ENCODE measurements at places on chromosomes 5 and 9.
A peak's percentile ranks its signal among the peaks of the same experiment; 100 is the strongest.

DNA sequence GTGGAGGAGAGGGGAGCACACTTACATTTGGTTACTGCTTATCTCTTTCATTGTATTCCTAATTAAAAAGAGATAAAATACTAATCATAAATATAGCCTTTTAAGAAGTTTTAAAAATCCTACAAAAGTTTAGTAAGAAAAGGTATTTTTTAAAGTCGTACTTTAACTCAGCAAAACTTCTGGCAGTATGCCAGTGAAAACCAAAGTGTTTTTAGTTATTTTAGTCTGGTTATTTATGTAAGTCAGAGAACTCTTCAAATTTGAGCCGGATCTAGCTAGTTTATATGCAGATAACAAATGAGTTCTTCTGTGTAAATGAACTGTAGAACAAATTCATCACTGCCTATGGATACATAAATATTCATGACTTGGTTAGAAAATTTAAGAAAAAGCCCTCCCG is 36.5 kb upstream of the ANKDD1B start:
- no peak for DNase-seq

DNA sequence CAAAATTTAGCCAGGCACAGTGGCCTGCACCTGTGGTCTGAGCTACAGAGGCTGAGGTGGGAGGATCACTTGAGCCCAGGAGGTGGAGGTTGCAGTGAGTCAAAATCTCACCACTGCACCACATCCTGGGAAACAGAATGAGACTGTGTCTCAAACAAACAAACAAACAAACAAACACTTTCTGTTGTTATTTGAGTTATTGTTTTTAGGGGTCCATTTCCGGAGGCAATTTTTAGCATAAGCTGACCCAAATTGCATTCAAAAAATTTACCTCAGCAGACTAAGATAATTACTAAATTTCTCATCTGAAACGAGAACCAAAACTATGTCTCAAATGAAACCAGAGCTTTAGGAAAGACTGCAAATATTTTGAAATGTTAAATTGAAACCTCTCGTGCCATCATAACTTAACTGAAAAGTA is 1485.1 kb downstream of the EFNA5 start:
- no peak for DNase-seq

- no peak for DNase-seq
These were observed 16.5 kb downstream of the DNAJA1 start for GRCh38 chr9:33041432-33042188.

DNA sequence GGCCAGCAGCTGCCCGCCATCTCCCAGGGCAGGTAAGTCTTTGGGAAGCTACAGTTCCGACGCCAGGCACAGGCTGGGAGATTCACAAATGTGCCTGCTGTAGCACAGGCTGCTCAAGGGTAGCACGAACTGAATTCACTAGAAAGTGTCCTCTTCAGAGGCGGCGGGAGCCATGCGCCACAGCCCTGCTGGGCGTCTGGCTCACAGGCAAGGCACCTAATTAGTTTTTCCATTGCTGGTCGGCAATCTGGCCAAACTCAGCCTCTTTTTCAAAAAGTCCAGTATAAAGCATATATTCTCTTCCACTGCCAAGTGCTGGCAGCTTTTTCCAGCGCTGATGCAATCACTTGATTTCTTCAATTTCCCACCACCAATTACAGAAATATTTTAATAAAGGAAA is 128.9 kb upstream of the RAPGEF1 start:
- no peak for DNase-seq

DNA sequence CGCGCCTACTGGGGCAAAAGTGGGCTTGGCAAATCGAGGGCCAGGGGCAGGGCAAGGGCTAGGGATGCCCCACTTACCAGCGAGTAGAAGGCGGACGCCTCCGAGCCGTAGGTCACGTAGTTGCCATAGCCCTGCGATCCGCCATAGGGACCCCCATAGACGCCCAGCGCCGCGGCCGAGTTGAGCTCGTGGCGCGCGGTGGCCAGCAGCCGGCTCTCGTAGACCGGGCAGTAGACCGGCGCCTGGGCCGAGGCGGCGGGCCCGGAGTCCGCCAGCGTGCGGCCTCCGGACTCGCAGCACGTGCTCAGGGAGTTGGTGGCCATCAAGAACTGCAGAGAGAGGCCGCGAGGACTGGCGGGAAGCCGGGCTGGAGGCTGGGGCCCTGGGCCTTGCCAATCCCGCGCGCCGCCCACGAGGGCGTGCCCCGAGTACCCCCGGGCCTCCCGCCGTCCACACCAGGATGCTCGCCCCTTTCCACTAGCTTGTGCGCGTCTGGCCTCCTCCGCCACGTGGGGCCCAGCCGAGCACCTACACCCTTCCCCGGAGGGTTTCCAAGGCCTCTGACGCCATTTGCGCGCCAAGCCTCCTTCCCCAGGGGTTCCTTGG is 891 bp downstream of the IRX4 start:
- no peak for DNase-seq

- peak; percentile 61 for DNase-seq
These were observed 24.7 kb upstream of the CETN3 start for GRCh38 chr5:90434116-90434714.

GRCh38 chr9:113370806-113371325 is 5.9 kb downstream of the HDHD3 start:
- DNase-seq = no peak

- no peak for DNase-seq
These were observed 18.7 kb upstream of the NEURL1B start for GRCh38 chr5:172622091-172623046.

DNA sequence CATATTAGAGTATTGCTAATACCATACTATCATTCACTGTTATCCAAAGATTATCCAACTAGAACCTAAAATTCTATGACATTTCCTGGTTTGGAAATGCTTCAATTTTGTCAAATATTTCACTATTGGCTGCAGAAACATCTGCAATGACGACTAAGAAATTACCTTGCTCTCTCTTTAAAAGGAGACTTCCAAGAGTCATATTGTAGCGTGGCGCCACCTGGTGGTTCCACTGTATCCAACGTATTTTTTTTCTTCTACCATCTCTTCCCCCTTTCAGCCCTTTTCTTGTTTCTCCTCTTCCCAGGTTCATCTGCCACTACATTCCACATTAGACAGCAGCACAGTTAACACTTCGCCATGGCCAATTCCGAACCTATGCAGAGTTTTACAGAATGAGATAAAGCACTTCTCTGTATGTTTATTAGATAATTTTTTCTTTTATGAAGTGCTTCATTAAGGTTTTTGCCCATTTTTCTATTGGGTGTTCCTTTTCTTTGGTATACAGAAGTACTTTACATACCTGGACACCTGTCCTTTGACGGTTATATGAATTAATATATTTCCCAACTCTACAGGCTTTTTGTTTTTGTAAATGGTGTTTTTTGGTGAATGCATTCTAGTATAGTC is 153.5 kb downstream of the CDC42SE2 start:
- DNase-seq = peak; percentile 81

DNA sequence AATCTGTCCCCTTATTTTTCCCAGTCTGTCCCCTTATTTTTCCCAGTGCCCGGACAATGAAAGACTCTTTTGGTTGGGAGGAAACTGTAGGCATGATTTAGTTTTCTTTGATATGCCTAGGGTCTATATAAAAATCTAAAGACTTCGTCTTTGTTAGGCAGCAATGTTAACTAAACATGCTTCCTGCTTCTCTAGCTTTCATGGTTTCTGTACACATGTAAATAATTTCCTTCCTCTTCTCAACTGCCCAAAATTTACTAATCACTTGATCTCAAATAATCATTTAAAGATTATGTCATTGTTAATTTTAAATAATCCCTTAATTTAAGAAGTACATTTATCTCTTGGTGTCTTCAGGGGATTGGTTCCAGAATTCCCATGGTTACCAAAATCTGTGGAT is 47.8 kb upstream of the RAPGEF6 start:
- DNase-seq = no peak

DNA sequence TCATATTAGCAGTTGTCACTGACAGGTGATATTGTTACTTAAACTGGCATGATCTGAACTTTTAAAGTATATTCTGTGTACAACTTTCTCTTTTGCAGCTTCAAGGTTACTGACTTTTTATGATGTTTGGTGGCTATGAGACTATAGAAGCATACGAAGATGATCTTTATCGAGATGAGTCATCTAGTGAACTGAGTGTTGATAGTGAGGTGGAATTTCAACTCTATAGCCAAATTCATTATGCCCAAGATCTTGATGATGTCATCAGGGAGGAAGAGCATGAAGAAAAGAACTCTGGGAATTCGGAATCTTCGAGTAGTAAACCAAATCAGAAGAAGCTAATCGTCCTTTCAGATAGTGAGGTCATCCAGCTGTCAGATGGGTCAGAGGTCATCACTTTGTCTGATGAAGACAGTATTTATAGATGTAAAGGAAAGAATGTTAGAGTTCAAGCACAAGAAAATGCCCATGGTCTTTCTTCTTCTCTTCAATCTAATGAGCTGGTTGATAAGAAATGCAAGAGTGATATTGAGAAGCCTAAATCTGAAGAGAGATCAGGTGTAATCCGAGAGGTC is 5.9 kb downstream of the ZCCHC7 start:
- DNase-seq = no peak

GRCh38 chr5:177309351-177310191 is 2.1 kb downstream of the MXD3 start:
- peak; percentile 54 for DNase-seq

DNA sequence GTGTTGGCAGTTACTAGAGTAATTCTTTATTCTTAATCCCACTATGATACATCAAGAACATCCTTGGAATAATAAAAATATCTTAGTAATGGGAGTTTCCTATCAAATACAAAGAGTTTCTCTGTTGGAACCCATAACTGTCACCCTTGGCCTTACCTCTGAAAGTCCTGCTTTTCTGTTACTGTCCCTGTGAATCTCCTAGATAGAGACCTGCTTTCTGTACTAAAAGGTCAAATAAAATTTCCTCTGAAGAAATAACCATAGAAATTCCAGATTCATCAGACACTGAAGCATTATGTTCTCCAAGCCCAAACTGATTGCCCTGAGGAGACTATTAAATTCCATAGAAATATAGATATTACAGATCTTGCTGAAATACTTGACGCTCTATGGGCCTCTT is 63.0 kb downstream of the KCNV2 start:
- DNase-seq = no peak

- DNase-seq = no peak
These were observed 190.8 kb downstream of the SPOCK1 start for GRCh38 chr5:137308311-137308710.

GRCh38 chr9:88531920-88532698 is 2.9 kb upstream of the NXNL2 start:
- DNase-seq = no peak

GRCh38 chr5:141403387-141403786 is 809 bp downstream of the PCDHGA9 start:
- no peak for DNase-seq

- DNase-seq = no peak
These were observed 29.1 kb downstream of the APBA1 start for GRCh38 chr9:69643098-69643497.

- DNase-seq = no peak
These were observed 49.3 kb upstream of the HK3 start for GRCh38 chr5:176948458-176948857.

DNA sequence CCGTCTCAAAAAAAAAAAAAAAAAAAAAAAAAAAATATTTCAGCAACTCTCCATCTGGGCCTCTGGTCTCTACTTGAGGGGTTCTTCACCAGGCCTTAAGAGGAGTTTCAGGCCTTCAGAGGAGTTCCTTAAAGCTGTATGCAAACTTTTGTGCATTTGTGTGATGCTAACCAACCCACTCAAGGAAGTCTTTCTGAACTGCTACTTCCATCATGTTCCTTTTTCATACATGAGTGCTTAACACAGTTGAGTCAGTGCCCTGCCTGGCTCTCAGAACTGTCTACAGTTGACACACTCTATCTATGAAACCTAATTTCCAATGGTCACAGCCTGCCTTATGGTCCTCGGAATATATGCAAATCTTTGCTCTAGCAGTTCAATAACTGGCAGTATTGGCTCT is 146.5 kb downstream of the MEF2C start:
- DNase-seq = no peak

DNA sequence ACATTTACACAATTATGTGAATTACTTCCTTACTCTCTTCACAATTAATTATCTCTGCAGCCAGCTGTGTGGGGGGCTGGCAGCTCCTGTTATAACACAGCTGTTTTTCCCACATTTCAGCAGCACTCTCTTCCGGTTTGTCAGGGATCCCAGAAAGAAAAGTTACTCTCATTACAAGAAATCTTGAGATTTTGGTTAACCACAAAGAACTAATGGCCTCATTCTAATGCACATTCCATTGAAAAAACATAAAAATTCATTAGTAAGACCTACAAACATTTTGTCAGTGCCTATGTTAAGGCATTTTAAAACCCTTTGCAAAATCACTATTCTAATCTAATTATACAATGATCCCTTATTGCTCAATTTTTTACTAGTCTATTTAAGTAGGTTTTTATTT is 64.1 kb downstream of the PDE4D start:
- DNase-seq = no peak

GRCh38 chr5:68734781-68735180 is 359.0 kb upstream of the SLC30A5 start:
- DNase-seq = no peak

GRCh38 chr9:136826703-136827582 is 15.3 kb upstream of the AJM1 start:
- DNase-seq = no peak

GRCh38 chr9:124278054-124278540 is 20.3 kb downstream of the NEK6 start:
- DNase-seq = no peak

DNA sequence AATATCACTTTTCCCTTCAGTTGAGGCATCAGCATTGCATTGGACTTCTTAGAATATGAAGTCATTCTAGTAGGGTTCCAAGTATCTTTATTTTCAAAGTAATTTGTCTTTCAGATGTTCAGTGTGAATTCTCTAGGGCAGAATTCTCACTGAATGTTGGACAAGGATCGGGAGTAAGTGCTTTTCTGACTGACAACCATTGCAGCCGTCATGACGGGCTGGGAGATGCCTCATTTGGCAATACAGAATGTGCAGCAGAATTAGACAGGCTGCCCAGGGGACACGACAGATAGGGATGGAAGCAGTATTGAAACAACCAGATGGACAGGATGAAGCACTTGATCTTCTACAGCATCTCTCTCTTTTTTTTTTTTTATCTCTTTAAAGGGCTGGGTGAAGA is 129.0 kb downstream of the ICE1 start:
- DNase-seq = no peak

DNA sequence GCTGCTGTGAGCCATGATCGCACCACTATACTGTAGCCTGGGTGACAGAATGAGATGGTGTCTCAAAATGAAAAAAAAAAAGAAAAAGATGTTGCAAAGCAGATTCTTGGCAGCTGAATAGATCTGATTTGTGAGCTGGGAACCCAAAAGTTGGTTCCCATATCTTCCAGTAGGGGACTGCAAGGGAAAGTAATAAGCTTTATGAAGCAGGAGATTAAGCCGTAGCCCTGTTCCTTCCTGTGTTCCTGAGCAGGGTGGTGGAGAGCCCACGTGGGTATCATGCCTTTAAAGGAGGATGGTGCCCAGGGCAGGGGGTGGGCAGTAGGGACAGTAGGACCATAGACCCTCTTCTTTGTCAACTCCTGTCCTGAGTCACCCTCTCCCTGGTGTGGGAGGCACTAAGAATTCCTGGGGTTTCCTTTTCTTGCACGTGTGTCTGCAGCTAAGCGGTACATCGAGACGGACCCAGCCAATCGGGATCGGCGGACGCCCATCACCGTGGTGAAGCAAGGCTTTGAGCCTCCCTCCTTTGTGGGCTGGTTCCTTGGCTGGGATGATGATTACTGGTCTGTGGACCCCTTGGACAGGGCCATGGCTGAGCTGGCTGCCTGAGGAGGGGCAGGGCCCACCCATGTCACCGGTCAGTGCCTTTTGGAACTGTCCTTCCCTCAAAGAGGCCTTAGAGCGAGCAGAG is 37.9 kb downstream of the STOM start:
- DNase-seq = no peak

Measured in CD4-positive, alpha-beta T cell (primary cell).